NB4 (cell line): ENCODE measurements at places on chromosomes 13 and 19.

GRCh38 chr13:26200811-26201210 is 21.3 kb downstream of the RNF6 start:
- no peak for DNase-seq

DNA sequence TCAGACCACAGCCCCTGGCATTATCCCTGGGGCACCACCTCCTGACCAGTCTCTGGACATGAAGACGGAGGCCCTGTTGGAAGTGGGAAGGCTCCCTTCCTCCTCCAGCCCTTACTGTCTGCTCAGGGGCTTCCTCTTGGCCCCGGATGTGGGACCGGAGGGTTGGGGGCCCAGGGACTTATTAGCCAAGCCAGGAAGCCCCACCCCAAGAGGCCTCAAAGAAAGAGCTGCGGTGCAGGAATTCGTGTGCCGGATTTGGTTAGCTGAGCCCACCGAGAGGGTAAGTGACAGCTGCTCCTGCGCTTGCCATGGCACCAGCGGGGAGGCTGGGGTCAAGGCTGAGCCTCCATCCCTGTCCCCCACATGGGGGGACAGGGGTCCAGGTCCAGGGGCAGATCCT is at the start of gene RETN:
Gene RETN, plus strand, starts transcription at position 208 of the 400 bp plus-strand sequence. CDS start 278 bp downstream, outside the sequence.
- DNase-seq: peak; percentile 96

DNA sequence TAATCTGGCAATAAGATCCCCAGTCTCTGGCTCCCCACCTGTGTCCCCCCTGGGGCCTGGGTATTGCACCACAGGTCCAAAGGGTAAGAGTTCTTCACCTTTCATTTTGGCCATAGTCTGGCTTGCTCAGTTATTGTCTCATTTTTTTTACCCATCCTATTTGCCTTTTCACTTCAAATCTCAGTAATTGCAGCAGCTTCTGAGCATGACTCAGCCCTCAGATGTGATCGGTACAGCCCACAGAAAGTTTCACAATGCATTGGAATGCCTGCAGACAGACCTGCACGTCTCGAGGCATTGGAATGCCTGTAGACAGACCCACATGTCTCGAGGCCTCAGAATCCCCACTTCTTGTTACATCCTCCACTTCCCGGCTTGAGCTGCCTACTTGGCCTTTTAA is 173.6 kb downstream of the NUFIP1 start:
- peak; percentile 37 for DNase-seq

GRCh38 chr13:58994777-58995176 is 1169.0 kb downstream of the DIAPH3 start:
- DNase-seq: no peak

DNA sequence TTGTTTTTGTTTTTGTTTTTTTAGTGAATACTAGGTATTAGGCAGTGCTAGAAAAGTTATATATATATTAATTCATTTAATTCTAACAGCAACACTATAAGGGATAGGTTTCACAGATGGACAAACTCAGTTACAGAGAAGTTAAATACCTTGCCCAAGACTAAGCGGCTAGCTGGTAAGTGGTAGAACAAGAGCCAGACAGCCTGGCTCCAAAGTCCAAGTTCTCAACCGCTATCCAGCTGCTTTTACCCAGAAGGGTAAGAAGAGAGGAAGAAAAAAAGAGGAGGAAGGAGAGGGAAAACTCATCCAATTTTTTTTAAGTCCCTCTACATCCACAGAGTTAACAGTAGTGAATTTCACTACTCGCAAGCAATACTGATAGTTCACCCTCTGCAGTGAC is 217.0 kb downstream of the SPRY2 start:
- DNase-seq: no peak

DNA sequence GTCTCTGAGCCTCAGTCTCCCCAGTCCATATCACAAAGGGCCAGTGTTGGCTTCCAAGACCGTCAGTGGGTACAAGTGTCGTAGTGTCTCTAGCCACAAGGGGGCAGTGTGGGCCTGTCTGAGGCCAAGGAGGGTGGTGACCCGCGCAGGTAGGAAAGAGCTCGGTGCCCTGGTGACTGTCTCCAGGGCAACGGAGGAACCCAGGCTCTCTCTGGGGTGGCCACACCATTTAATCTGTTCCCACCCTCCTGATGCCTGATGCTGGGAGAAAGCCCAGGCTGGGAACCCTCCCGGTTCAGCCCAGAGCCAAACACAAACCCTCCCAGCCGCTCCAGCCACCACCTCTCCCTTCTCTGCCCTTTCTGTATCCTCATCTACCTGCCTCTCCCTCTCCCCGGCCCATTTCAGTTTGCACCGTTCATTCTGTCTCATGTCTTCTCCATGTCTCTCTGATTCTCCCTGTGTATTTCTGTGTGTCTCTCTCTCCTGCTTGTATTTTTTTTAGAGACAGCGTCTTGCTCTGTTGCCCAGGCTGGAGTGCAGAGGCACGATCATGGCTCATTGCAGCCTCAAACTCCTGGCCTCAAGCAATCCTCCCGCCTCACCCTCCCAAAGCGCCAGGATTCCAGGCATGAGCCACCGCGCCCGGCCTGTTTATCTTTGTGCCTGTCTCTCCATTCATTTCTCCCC is 17.5 kb upstream of the MEIS3 start:
- DNase-seq: peak; percentile 91

- DNase-seq: no peak
Measured at GRCh38 chr19:46579361-46579879, 21.7 kb upstream of the CALM3 start.

DNA sequence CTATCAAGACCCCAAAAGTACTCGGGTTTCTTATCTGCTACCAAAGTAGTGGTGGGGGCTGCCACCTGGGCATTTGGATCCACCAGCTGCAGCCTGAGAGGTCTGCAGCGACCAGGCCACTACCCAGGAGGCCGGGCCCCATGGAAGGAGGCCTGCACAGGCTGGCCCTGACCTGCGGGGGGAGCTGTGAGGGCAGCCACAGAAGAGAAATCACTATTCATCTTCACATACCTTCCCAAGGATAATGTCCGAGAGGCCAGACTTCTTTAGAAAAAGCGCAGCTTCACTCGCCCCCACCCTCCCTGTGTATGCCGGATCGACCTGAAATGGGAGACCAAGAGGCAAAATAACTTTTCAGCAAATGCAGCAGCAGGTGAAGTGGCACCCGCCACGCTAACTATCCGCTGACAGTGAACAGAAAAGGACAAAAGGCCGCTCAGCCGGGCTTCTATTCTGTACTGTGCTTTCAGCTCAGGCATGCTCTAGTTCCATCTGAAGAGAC is 30.1 kb downstream of the EPS15L1 start:
- peak; percentile 53 for DNase-seq

GRCh38 chr19:18745931-18746330 is 45.2 kb downstream of the COMP start:
- DNase-seq: no peak

DNA sequence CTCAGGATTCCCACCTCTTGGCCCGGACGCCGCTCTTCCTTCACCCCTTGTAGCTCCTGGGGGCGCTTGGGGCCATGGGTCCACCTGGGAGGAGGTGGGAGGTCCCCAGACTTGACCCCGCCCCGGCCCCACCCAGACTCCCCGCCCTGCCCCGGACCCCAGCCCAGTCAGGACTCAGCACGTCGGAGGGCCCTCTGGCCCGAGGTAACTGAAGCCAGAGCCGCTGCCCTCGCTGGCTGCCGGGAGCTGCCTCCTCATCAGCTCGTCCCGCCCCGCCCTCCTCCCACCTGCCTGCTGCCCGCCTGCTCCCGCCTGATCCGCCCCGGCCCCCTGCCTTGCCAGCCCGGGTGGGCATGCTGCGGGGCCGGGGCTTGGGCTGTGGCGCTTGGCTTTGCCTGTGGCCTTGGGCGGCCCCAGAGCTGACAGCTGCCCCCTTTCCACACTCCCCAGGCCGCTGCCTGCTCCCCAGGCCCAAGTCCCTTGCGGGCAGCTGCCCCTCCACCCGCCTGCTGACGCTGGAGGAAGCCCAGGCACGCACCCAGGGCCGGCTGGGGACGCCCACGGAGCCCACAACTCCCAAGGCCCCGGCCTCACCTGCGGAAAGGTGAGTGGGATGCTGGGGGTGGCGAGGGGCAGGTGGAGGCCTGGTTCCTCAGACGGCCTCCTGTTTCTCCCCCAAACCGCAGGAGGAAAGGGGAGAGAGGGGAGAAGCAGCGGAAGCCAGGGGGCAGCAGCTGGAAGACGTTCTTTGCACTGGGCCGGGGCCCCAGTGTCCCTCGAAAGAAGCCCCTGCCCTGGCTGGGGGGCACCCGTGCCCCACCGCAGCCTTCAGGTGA is 9.4 kb downstream of the ARHGAP33 start:
- no peak for DNase-seq

DNA sequence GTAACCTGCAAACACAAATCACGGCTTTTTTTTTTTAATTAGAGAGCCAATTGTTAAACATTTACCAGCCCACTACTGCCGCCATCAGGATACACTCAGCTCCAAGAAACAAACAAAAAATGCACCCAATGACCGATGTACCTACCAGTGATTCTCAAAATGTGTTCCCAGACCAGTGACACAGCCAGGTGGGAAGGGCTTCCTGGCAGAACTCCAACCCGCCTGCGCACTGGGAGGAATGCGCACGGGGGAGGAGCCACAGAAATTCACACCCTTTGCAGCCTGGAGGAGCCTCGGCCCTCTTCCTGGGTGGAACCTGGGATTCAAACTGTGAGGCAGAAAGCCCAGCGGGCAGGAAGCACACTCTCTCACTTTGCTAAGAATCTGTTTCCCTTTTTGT is 255.9 kb downstream of the TBC1D4 start:
- no peak for DNase-seq

DNA sequence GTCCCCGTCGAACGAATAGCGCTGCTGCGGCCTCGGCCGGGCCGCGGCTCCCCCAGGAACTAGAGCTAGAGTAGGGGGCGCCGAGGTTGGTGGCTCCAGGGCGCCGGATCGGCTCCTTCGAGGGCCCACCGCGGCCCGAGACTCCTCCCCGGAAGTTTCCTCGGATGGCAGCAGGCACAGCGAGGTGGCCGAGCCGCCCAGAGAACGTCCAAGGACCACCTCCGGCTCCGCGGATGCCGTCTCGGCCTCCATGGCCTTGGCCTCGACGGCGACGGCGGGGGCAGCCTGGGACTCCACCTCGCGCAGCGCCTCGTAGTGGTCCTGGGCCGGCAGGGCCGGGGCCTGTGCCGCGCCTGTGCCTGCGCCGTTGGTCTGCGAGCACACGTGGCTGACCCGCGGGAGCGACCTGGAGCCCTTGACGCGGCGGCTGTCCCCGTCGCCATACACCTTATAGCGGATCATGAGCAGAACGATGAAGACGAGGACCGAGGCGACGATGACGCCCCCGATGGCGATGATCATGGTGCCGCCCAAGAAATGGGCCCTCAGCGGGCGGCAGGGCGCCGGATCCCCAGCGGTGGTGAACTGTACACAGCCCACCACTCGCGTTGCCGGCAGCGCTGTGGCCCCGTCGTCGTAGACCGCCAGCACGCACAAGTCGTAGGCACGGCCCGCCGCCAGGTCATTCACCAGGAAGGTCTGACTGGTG is 11.8 kb downstream of the IFNL1 start:
- DNase-seq: no peak

DNA sequence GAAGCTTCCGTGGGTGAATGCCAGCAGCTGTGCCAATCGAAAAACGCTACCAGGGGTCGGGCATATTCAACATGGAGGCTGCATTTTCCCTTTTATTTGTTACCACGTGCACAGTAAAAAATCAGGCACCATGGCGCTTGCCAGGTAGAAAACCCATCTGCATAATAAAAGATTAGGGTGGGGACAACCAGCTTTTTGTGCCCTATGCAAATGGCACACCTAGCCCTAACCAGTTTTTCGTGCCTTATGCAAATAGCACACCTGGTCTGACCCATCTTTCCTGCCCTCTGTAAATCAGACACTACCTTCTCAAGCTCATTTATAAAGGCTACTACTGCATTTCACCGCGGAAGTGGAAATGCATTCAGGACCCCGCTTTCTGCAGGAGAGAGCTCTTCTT is 62.1 kb upstream of the FREM2 start:
- DNase-seq: no peak

- DNase-seq: peak; percentile 47
Measured at GRCh38 chr19:46350029-46350757, 3.3 kb downstream of the PPP5C start.

DNA sequence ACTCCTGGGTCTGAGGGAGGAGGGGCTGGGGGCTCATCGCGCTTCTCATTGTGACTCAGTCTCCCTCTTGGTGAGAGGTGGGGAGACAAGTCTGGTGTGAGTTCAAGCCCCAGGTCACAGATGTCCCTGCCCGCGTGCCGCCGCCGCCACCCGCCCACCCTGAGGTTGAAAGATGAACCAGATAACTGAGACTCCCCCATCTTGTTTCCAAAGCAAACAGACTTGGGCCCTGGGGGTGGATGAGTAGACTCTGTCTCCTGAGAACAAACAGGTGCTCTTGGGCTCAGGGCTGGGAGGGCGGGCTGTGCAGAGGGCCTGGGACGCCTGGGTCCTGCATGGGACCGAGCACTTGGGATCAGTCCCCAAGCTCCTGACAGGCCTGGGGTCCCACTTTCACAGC is 567 bp downstream of the SBK2 start:
- DNase-seq: no peak

DNA sequence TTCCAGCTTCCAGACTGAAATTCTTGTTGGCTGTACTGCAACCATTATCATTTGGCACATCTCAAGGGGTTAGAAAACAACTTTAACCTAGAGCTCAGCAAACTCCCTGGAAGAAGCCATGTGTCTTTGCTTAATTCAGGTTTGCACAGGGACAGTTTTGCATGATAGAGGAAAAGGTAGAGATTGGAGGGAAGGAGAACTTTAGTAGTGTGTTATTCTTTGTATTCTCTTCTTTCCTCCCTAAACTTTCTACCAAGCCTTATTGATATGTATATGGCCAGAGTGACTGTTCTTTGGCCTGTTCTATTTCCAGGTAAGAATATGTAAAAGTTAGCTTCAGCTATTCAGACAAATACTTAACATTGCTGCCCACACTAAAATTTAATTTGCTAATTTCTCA is 53.1 kb downstream of the UGGT2 start:
- no peak for DNase-seq

DNA sequence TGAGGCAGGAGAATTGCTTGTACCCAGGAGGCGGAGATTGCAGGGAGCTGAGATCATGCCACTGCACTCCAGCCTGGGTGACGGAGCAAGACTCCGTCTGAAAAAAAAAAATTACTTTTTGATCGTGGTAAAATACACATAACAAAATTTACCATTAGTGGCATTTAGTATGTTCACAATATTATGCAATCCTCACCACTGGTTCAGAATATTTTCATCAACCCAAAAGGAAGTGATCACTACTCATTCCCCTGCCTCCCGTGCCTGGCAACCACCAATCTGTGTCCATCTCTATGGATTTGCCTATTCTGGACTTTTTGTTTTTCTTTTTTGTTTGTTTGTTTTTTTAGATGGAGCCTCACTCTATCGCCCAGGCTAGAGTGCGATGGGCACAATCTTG is 1.2 kb upstream of the PALM3 start:
- DNase-seq: no peak

- no peak for DNase-seq
Measured at GRCh38 chr19:28640506-28640905, 572.4 kb downstream of the UQCRFS1 start.

GRCh38 chr19:1140272-1141027 is 33.6 kb downstream of the SBNO2 start:
- DNase-seq: no peak
